Upper lobe of left lung (tissue), 6 donors: ENCODE measurements at places on chromosomes 1 and 21. TPM values are rescaled to one million over a fixed set of nuclear protein-coding genes. Genes with fewer than 3 reads are reported as not detected.

- H3K4me1 ChIP-seq, result no peaks in the 10 kb centered on the region
- no peaks in the 10 kb centered on the region for H3K36me3 ChIP-seq
- no peaks in the 10 kb centered on the region for H3K27me3 ChIP-seq
- no peak overlapping the region for H3K4me3 ChIP-seq
These were observed 35.7 kb upstream of the CAP1 start for GRCh38 chr1:40004857-40005256.

GRCh38 chr1:171432473-171432872, 52.9 kb upstream of the PRRC2C start:
- H3K36me3 ChIP-seq, result no peaks in the 10 kb centered on the region
- DNase-seq, result no peak
- H3K4me3 ChIP-seq, result no peak overlapping the region
- H3K4me1 ChIP-seq, result peaks cover 10% of the 10 kb centered on the region
- H3K27me3 ChIP-seq, result no peaks in the 10 kb centered on the region

DNA sequence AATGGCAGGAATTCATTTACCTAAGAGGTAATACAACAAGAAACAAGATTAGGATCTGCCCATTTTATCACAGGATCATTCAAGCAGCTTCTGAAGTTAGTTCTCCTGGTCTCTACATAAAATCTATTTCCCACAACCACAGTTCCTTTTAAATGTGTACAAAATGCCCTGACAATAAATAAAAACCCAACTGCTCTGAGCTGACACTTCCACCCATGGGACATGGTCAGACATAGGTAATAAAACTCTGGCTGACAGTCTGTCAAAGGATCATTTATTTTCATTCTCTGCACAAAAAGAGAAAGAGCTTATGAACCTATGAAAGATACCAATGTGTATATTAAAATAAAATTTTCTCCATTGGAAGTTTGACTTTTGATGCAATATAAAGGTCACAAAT, 145.4 kb upstream of the PALMD start:
- no peak overlapping the region for H3K27ac ChIP-seq
- H3K36me3 ChIP-seq, result no peaks in the 10 kb centered on the region
- no peak for DNase-seq
- H3K4me3 ChIP-seq, result no peak overlapping the region
- H3K27me3 ChIP-seq, result no peaks in the 10 kb centered on the region

- no peaks in the 10 kb centered on the region for H3K4me1 ChIP-seq
- H3K4me3 ChIP-seq, result peak overlapping the region; percentile 39
- no peak overlapping the region for H3K27ac ChIP-seq
- no peaks in the 10 kb centered on the region for H3K27me3 ChIP-seq
These were observed 23.0 kb upstream of the ZBTB40 start for GRCh38 chr1:22428672-22429071.

GRCh38 chr21:40243685-40244084, 376.4 kb downstream of the PCP4 start:
- H3K27ac ChIP-seq, result no peak overlapping the region
- H3K36me3 ChIP-seq, result no peaks in the 10 kb centered on the region
- H3K4me3 ChIP-seq, result no peak overlapping the region
- no peaks in the 10 kb centered on the region for H3K27me3 ChIP-seq
- no peaks in the 10 kb centered on the region for H3K4me1 ChIP-seq

GRCh38 chr1:76944942-76945341, 77.7 kb downstream of the ST6GALNAC5 start:
- no peaks in the 10 kb centered on the region for H3K4me1 ChIP-seq
- no peaks in the 10 kb centered on the region for H3K36me3 ChIP-seq
- H3K4me3 ChIP-seq, result no peak overlapping the region
- no peak overlapping the region for H3K27ac ChIP-seq
- DNase-seq, result no peak

- H3K27ac ChIP-seq, result no peak overlapping the region
- no peak for DNase-seq
- peaks cover 5% of the 10 kb centered on the region for H3K4me1 ChIP-seq
- H3K36me3 ChIP-seq, result no peaks in the 10 kb centered on the region
- no peaks in the 10 kb centered on the region for H3K27me3 ChIP-seq
These were observed 24.6 kb downstream of the KAZN start for GRCh38 chr1:14623090-14623489.

DNA sequence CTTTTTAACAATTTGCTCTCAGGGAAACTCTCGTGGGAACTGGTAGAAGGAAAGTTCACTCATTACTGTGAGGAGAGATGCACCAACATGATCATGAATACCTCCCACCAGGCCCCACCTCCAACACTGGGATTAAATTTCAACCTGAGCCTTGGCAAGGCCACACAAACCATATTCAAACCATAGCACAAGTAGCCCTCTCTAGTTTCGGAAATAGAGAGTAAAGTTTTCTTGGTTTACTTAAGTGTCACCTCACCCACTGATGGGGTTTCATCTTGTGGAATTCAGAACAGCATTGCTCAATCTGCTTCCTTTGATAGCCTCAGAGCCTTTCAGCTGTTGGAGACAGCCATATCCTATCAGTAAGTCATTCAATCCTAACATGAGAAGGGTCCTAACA, 25.5 kb upstream of the CCSAP start:
- no peak for DNase-seq
- no peaks in the 10 kb centered on the region for H3K36me3 ChIP-seq
- H3K27ac ChIP-seq, result no peak overlapping the region

DNA sequence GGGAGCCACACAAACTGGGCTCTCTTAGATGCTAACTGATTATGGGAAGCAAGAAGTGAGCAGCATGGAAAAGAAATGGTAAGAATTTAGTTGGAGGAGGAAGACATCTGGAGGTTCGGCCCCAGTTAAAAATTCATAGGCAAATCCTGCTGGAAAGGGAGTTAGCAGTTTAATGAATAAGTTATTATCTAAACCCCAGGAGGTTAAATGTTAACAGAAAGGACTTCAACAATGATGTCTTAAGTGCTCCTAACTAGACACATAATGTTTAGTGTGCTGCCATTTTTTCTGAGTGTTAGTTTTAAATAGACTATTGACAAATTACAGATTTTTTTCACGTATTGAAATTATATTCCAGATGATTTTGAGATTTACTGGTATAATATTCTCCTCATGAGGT, 1265.3 kb upstream of the ADGRL2 start:
- no peaks in the 10 kb centered on the region for H3K4me1 ChIP-seq
- H3K4me3 ChIP-seq, result no peak overlapping the region
- H3K27ac ChIP-seq, result no peak overlapping the region
- no peaks in the 10 kb centered on the region for H3K36me3 ChIP-seq
- H3K27me3 ChIP-seq, result no peaks in the 10 kb centered on the region
- DNase-seq, result no peak

DNA sequence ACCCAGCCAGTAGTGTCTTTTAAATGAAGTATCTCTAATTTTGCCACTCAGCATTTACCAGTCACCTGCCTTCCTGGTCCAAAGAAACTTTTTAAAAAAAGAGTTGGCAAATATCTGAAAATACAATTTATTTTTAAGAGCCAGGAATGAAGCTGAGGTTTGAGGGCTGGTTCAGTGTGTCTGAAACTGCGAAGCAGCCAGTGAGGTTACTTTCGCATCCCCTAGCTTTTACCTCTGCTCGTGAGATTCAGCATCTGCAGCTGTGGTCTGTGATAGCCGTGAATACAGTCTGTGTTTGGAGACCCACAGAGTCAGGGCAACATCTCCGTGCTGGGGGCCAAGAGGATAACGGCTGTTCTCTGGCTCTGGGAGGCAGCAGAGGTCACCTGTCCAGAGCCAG, 21.3 kb upstream of the KCNAB2 start:
- H3K27me3 ChIP-seq, result no peaks in the 10 kb centered on the region
- DNase-seq, result no peak
- no peak overlapping the region for H3K27ac ChIP-seq
- no peak overlapping the region for H3K4me3 ChIP-seq
- H3K36me3 ChIP-seq, result peaks cover 2% of the 10 kb centered on the region
- H3K4me1 ChIP-seq, result peaks cover 5% of the 10 kb centered on the region

- no peaks in the 10 kb centered on the region for H3K4me1 ChIP-seq
- no peaks in the 10 kb centered on the region for H3K36me3 ChIP-seq
- no peak overlapping the region for H3K4me3 ChIP-seq
- DNase-seq, result no peak
These were observed 25.2 kb downstream of the VN1R5 start for GRCh38 chr1:247281001-247281574.

- H3K27me3 ChIP-seq, result no peaks in the 10 kb centered on the region
- no peak for DNase-seq
- no peaks in the 10 kb centered on the region for H3K4me1 ChIP-seq
- no peak overlapping the region for H3K27ac ChIP-seq
These were observed 279.0 kb downstream of the MATN1 start for GRCh38 chr1:30444401-30444800.

Gene KAZN
- total RNA-seq, result 11.5 TPM

Gene LAMTOR5
- 119 TPM for total RNA-seq

DNA sequence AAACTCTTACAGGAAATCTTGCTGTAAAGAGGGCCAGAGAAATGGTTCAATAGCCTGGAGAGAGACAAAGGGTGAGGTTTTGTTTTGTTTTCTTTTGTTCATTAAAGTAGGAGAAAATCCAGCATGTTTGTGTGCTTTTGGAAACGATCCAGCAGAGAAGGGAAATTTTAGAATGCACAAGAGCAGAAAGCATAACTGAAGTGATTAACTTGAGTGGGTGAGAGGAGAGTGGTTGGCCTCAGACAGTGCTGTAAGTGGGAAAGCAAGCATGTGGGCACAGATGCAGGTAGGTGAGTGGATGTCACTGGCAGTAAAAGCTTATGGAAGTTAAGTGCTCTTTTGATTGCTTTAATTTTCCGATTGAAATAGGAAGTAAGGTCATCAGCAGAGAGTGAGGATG, 50.2 kb downstream of the EEIG2 start:
- DNase-seq, result no peak
- peaks cover 9% of the 10 kb centered on the region for H3K36me3 ChIP-seq
- no peak overlapping the region for H3K27ac ChIP-seq
- no peaks in the 10 kb centered on the region for H3K27me3 ChIP-seq
- H3K4me1 ChIP-seq, result peaks cover 7% of the 10 kb centered on the region

DNA sequence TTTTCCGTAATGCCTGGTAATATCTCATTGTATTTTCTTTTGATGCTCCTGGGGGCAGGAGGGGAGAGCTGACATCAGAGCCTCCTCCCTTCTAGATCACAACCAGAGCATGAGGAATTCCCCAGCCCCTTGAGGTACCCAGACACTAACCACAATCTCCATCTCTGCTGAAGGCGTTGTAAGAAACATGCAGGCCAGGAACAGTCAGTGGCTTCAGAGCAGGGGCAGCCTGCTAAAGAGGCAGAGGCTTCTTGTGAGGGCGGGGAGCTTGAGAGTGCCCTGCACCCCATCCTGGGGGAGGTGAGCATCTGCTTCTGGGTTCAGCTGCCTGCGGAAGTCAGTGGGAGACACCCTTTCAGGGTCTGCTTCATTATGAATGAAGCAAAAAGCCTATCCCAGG, 19.0 kb downstream of the MAPKAPK2 start:
- no peak overlapping the region for H3K4me3 ChIP-seq
- no peaks in the 10 kb centered on the region for H3K36me3 ChIP-seq
- no peak for DNase-seq
- no peaks in the 10 kb centered on the region for H3K27me3 ChIP-seq
- no peak overlapping the region for H3K27ac ChIP-seq

DNA sequence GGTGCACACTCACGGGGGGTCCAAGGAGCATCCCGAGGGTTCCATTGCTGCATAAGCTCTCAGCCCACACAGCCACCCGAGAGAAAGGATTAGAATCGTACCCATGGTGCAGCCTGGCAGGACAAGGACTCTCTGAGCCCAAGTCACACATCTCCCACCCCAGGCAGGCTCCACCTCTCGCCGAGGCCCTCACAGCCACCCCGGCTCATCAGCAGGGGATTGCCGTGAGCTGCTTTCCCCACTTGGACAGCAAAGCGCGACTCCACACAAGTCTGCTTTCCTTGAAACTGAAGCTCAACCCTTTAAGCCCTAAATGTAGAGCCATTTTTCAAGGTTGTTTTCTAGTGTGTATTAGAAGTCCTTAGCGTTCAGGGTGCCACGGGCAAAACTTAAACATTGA, 306.4 kb upstream of the VAMP3 start:
- no peak overlapping the region for H3K4me3 ChIP-seq
- H3K27me3 ChIP-seq, result no peaks in the 10 kb centered on the region
- DNase-seq, result no peak

GRCh38 chr21:41833497-41834115, 45.5 kb downstream of the PRDM15 start:
- H3K36me3 ChIP-seq, result peaks cover 29% of the 10 kb centered on the region
- no peak overlapping the region for H3K4me3 ChIP-seq
- DNase-seq, result no peak
- H3K4me1 ChIP-seq, result no peaks in the 10 kb centered on the region

- peaks cover 10% of the 10 kb centered on the region for H3K4me1 ChIP-seq
- H3K36me3 ChIP-seq, result no peaks in the 10 kb centered on the region
- no peak for DNase-seq
- H3K4me3 ChIP-seq, result no peak overlapping the region
- no peaks in the 10 kb centered on the region for H3K27me3 ChIP-seq
- no peak overlapping the region for H3K27ac ChIP-seq
These were observed 50.1 kb downstream of the ZNF281 start for GRCh38 chr1:200359610-200360163.

DNA sequence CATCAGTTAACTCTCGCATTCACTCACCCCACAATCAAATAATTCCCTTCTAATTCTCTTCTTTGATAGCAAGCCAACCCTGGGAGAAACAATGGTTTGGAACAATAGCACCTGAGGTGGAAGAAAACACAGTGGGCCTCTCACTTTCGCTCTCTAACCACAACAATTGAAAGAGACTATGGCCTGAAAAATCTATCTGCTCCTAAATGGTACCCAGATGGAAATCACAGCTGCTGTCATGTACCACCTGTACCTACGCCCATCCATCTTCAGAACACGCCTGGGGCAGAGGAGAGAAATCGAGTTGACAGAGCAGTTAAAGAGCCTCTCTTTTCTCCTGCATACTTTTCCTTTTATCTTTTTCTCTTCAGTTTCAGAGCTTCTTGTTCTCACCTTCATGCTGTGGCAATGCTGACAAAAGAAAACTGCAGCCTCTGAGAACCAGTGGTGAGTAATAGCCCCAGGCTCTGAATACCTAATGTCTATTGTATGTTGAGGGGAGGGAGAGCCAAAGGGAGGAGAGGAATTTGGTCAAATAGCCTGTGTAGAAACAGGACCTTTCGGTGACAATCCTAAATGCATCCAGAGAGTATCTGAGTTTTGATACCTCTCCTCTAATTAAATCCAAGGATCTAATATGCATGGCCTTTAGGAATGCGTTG, 57.7 kb downstream of the ZC3H11B start:
- DNase-seq, result no peak
- no peaks in the 10 kb centered on the region for H3K27me3 ChIP-seq
- H3K4me1 ChIP-seq, result no peaks in the 10 kb centered on the region
- H3K27ac ChIP-seq, result no peak overlapping the region

- H3K27me3 ChIP-seq, result no peaks in the 10 kb centered on the region
- peaks cover 28% of the 10 kb centered on the region for H3K4me1 ChIP-seq
- H3K36me3 ChIP-seq, result no peaks in the 10 kb centered on the region
- no peak overlapping the region for H3K27ac ChIP-seq
- H3K4me3 ChIP-seq, result no peak overlapping the region
- DNase-seq, result no peak
These were observed 57.6 kb downstream of the ABCA4 start for GRCh38 chr1:94063379-94063778.

DNA sequence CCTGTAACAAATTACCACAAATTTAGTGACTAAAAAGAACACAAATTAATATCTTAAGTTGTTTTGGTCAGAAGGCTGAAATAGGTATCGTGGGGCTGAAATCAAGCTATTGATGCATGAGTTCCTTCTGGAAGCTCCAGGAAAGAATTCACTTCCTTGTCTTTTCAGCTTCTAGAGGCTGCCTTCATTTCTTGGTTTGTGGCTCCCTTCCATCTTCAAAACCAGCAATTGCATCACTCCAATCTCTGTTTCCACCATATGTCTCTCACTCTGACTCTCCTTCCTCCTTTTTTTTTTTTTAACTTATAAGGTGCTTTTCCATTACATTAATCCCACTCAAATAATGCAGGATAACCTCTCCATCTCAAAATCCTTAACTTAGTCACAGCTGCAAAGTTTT, 78.4 kb downstream of the OLFM3 start:
- H3K36me3 ChIP-seq, result no peaks in the 10 kb centered on the region
- no peak overlapping the region for H3K27ac ChIP-seq
- no peak for DNase-seq
- H3K4me1 ChIP-seq, result no peaks in the 10 kb centered on the region
